ENCODE measurements at places on chromosomes 13 and 19.

DNA sequence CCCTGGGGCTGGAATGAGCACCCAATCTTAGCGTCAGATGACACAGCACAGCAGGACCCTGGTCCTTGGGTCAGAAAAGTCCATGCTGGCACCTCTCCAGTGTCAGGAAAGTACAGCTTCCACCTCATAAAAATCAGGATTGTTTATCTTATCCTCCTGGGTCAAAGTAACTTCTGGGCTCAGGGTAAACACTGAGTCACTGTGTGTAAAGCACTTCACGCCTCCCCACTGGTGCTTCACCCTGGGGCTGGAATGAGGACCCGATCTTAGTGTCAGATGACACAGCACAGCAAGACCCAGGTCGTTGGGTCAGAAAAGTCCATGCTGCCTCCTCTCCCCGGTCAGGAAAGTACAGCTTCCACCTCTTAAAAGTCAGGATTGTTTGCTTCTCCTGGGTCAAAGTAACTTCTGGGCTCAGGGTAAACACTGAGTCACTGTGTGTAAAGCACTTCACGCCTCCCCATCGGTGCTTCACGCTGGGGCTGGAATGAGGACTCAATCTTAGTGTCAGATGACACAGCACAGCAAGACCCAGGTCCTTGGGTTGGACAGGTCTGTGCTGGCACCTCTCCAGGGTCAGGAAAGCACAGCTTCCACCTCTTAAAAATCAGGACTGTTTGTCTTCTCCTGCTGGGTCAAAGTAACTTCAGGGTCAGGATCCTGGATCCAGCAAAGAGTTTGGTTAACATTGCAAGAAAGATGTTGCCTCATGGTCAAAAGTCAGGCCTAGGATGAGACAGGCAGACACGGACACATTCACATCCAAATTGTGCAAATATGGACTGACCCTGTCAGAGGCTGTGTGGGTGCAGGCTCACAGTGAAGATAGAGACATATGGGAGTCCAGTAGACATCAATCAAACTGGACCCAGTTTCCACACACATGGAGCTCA is 39.2 kb upstream of the CYP2A7 start:
- peak; percentile 41 for DNase-seq

DNA sequence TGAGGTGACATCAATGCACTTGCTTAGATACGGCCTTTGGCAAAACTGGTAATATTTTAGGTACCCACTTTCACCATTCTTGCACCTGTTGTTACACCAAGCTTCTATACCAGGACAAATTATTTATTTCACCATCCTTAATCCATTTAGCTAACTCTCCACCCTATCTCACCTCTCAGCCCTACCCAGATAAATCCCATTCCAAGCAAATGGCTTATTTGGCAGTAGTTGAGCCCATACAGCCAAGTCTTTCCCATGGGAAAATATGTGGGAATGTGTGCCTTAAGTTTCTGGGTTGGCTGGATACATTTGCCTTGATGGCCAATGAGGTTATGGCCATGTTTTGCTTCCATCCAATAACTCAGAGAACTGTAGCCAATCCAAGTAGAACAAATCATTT is 551.9 kb downstream of the GPC6 start:
- DNase-seq, result no peak

GRCh38 chr19:3986260-3987041 is 1.2 kb upstream of the EEF2 start:
- DNase-seq, result no peak

GRCh38 chr19:54660964-54661363 is 1.8 kb upstream of the LILRB4 start:
- DNase-seq, result no peak

- no peak for DNase-seq
These were observed 1.5 kb upstream of the TMEM145 start for GRCh38 chr19:42311657-42312056.

GRCh38 chr19:3730457-3730958 is 22.3 kb downstream of the TJP3 start:
- DNase-seq, result no peak

All from SJSA1 (cell line).